ENCODE measurements at places on chromosomes 16 and 17.

GRCh38 chr16:68506331-68507053 lies 32.6 kb upstream of the ZFP90 start:
- no peak for DNase-seq

DNA sequence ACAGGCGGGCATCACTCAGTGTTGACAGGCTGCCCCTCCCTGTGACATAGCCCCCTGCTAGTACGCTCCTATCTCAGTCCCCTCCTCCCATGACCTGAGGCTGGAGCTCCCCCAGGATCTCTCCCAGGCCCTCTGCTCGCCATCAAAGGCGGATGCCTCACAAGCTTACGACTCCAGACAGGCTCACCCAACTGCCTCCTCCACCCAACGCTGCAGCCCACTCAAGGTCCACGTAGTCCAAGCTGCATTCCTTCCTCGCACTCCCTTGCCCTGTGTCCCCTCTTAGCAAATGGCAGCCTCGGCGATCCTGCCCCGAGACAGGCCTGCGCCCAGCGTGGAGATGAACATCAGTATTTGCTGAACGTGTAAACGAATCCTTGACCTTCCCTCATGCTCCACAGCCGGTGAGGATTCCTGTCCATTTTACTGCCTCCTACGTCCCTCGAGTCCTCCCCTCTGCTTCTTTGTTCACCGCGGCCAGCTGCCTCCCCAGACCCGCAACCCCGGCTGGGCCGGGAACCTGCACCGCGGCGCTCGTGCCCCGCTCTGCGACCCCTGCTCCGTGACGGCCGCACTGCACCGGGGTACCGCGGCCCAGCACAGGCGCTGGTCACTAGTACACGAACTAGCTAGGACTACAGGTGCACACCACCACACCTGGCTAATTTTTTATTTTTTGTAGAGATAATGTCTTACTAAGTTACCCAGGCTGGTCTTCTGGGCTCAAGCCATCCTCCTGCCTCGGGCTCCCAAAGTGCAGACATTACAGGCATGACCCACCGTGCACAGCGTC lies 838 bp upstream of the TMEM97 start:
- DNase-seq = no peak

GRCh38 chr16:14669776-14670175 lies 24.3 kb downstream of the PLA2G10 start:
- no peak for DNase-seq

GRCh38 chr17:17061516-17061915 lies 19.3 kb downstream of the MPRIP start:
- no peak for DNase-seq

GRCh38 chr16:9297437-9298113 lies 206.1 kb downstream of the HAPSTR1 start:
- DNase-seq = no peak

GRCh38 chr17:76736349-76737081 lies 616 bp downstream of the SRSF2 start:
- no peak for DNase-seq

- DNase-seq = peak; percentile 38
Observed at GRCh38 chr16:31010585-31011325, at the start of gene STX1B. Gene STX1B (minus strand): TSS chr16:31010638. CDS start chr16:31010396, 242 bp downstream.

- DNase-seq = no peak
Observed at GRCh38 chr17:50758524-50758923, 8.8 kb downstream of the ANKRD40CL start.

- no peak for DNase-seq
Observed at GRCh38 chr16:85712801-85713200, 24.0 kb upstream of the GINS2 start.

DNA sequence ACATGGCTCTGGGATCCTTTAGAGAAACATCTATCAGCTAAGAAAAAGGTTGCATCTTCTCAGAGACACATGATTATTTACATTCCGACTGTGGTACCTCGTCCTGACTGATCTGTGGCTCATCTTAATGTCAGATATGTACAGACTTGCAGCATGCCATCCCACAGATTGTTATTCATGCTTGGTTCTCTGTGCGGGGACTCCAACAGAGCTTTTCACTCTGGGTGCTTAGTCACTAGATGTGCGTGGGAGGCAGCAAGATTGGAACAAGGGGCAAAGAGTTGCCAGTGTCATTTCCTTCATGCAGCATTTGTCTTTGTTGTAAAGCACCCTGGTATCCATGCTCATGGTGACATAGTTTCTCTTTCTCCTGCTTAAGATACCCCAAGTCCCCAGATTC lies 179.1 kb upstream of the CACNG5 start:
- no peak for DNase-seq

GRCh38 chr16:81170824-81171223 lies 67.7 kb upstream of the BCO1 start:
- DNase-seq = no peak

GRCh38 chr17:28807925-28808634 lies 34.5 kb downstream of the FAM222B start:
- DNase-seq = no peak

DNA sequence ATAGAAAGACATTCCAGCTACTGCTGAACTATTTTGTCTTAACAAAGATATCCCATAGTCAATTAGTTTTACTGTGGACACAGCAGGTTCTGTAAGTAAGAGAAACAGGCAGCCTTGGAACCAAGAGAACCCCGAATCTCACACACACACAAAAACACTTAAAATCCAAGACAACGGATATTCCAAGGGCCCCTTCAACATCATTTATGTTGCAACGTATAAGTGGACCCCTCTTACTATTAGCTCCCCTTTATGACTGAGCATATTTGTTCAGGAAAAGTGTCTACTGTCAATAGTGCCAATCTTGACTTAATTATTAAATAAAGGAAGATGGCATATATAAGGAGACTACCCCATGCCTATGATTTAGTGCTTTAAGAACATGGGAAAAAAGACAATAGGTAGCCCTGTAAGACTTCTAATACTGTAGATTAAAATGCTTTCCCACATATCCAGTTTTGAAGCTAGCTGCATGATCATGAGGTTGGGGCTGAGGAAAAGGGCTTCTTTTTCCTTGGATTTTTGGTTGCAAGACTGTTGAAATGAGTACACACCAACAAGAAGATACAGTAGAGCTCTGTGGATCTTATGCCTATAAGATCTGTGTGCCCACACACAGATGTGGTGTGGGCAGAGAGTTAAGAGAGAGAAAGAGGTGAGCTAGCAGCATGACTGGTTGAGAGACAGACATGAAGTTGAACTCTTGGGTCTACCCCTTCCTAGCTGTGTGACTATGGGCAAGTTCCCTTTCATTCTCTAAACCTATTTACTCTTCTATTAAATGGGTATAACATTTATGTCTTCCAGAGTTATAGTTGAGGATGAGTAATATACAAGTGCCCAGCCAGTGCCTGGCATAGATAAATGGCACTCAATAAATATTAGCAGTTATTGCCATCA lies 3.0 kb downstream of the MMD start:
- no peak for DNase-seq

- DNase-seq = no peak
Observed at GRCh38 chr17:75824666-75825065, 19.5 kb downstream of the UNC13D start.

GRCh38 chr17:42518755-42519545 lies 17.1 kb upstream of the NAGLU start:
- DNase-seq = no peak

DNA sequence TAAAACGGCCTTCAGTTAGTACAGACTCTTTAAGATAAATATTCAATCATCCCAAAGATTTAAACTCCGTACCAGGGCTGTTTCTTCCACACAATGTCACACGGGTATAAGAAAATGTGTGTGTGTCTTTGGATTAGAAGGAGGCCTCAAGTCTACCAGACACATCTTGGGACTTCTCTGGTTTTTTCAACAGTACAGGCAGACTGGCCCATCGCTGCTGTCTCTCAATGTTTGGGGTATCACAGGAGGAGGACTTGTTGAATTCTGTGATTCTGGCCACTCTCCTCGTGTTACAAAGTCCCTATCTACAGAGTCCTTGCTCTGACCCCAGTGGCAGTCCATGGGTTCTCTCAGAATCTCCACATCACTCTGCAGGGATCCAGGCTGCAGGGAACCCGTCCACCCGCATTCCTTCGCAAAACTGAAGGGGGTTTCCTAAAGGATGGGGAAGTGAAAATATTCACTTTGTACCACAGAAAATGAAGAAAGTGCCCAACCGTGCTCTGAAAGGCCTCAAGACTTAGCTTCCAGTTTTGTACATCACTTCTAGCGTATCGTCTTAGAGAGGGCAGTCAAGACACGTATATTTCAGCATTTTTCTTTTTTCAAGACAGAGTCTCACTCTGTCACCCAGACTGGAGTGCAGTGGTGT lies 373.2 kb downstream of the NPIPA8 start:
- no peak for DNase-seq

- DNase-seq = no peak
Observed at GRCh38 chr17:9132944-9133610, 111.8 kb downstream of the NTN1 start.

- peak; percentile 59 for DNase-seq
Observed at GRCh38 chr17:39564211-39564848, 43.4 kb downstream of the NEUROD2 start.

- DNase-seq = no peak
Observed at GRCh38 chr16:69055008-69055407, 50.4 kb upstream of the HAS3 start.

DNA sequence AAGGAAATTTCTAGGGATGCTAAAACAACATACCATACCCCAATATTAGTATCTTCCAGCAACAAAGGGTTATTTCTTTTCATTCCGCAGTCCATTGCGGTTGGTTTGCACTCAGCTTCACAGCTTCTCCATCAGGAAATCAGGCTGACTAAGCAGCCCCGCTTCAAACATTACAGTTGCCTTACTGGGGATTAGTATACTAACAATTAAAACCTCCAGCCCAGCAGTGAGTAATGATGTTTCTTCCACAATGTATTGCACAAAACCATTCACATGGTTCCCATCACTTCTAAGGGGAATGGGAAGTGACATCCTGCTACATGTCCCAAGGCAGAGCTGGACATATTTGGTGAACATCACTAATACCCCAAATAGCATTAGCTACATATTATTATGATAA lies 1384.9 kb downstream of the CDH8 start:
- DNase-seq = no peak

- DNase-seq = no peak
Observed at GRCh38 chr16:67146523-67147357, 4.1 kb downstream of the B3GNT9 start.

DNA sequence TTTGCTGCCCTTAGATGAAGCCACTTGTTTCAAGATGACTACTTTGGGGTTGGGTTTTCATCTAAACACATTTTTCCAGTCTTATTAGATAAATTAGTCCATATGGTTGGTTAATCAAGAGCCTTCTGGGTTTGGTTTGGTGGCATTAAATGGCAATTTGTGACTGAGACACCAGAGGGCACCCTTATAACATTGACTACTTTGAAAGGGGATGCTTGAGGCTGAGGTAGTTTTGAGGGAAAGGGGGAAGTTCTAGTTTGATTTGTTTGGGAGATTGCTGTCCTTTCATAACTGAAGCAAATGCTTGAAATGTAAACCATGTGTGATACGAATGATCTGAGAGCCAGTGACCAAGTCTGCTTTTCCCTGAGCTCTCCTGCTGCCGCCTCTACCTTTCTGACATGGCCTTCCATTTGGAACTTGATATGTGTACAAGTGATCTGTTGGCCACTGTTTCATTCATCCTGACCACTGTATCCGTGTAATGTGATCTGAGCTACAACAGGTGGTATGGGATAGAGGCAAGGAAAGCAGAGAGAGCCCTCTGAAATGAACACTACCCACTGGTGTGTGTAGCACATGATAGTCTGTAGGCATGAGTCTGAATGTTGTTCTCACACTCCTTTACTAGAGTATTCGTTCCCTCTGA lies 5.8 kb upstream of the RARA start:
- DNase-seq = peak; percentile 84

GRCh38 chr17:29215717-29216116 lies 30.9 kb upstream of the CRYBA1 start:
- no peak for DNase-seq
